Endodermal cell (in vitro differentiated cells): ENCODE measurements at places on chromosomes 16 and 17. TPM values are rescaled to one million over a fixed set of nuclear protein-coding genes. Genes with fewer than 3 reads are reported as not detected.

HNF1B gene
- total RNA-seq, result 34.1 to 44.6 TPM (median 42.7 TPM) in 3 replicates

GRCh38 chr17:34167354-34167753 lies 87.7 kb upstream of the CCL2 start:
- DNase-seq, result no peak

- DNase-seq, result no peak
Measured at GRCh38 chr16:24728891-24729242, 584 bp upstream of the TNRC6A start.

GRCh38 chr16:87305505-87306391 lies 11.4 kb downstream of the C16orf95 start:
- peak; percentile 88 for DNase-seq

GRCh38 chr16:87921236-87921773 lies 15.0 kb downstream of the CA5A start:
- no peak for DNase-seq

- peak; percentile 55 for DNase-seq
Measured at GRCh38 chr17:11487469-11487868, 110.8 kb upstream of the DNAH9 start.

DNA sequence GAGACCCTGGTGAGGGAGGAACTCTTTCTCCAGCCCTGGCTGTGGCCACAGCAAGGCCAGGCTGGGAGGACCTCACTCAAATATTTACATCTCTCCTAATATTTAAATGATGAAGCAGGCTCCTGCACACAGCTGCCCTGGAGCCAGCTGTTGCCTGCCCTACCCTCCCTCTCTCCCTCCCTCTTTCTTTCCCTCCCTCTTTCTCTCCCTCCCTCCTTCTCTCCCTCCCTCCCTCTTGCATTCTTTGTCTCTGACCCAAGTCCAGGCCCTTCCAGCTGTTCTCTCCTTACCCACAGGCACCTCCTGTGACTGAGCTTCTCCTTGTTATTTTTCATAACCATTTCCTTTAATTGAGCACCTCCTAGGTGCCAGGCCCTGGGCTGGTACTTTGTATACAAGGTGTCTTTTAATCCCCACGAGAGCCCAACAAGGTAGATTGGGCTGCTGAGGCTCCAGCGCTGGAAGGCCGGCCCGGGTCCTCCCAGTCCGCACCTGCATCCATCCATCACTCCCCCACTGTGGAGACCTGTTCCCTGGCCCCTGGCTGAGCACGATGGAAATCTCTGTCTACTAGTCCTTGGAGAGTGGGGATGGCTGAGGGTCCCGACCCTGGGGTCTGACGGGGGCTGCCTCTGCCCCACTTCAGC lies 242.3 kb downstream of the SEC14L1 start:
- no peak for DNase-seq

- peak; percentile 100 for DNase-seq
Measured at GRCh38 chr17:43530288-43531081, 15.7 kb downstream of the ETV4 start.

- no peak for DNase-seq
Measured at GRCh38 chr16:47463771-47464624, 2.9 kb downstream of the PHKB start.

GRCh38 chr17:57605675-57606105 lies 139.4 kb downstream of the CCDC182 start:
- DNase-seq, result no peak

GRCh38 chr17:3594976-3595375 lies 14.2 kb downstream of the TRPV1 start:
- no peak for DNase-seq

- DNase-seq, result no peak
Measured at GRCh38 chr17:27610304-27610677, 20.7 kb upstream of the LGALS9 start.

- DNase-seq, result peak; percentile 53
Measured at GRCh38 chr16:54425681-54426552, 139.3 kb upstream of the IRX3 start.

- no peak for DNase-seq
Measured at GRCh38 chr17:31750578-31750977, 108.5 kb downstream of the COPRS start.

DNA sequence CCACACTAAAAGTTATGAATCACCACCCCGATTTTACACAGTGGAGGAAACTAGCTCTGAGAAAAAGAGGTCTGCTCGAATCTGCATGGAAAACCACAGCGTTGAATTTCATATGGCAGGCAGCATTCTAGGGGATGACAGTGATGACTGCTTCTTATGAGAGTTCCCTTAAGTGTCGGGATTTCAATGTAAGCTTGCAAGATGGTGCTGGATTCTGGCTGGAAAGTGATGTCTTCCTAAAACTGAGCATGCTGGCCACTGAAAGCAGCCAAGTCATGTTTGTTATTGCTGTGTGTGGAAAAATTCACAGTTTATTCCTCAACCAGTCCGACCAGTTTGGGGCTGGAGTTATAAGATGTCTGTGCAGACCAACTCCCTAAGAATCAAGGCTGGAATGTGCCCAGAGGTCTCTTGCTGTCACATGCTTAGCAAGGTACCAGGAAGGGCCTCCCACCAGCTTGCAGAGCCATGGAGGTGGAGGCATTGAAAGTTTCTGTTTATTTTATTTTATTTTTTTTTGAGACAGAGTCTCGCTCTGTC lies 37.2 kb upstream of the GAN start:
- DNase-seq, result no peak

CCL8 gene
- total RNA-seq, result not detected in 3 replicates

TMEM220 gene
- total RNA-seq, result 6.9 and 10.9 TPM in 2 replicates

TBX6 gene
- 6.3 to 10.3 TPM (median 7.2 TPM) in 3 replicates for total RNA-seq

GRCh38 chr16:17273142-17273561 lies 197.6 kb downstream of the XYLT1 start:
- no peak for DNase-seq

PSMC3IP gene
- total RNA-seq, result 26.7 and 27.8 TPM in 2 replicates

- DNase-seq, result no peak
Measured at GRCh38 chr17:64275016-64275415, 12.0 kb upstream of the TEX2 start.

DNA sequence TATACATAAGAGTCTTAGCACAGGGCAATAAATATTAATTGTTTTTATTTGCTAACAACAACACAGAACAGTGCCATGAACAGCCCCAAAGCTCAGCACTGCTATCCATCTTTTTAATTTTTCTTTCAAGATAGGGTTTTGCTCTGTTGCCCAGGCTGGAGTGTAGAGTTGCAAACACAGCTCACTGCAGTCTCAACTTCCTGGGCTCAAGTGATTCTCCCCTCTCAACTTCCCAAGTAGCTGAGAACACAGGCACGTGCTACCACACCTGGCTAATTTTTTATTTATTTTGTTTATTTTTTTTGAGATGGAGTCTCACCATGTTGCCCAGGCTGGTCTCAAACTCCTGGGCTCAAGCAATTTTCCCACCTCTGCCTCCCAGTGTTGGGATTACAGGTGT lies 47.6 kb upstream of the AKAP1 start:
- no peak for DNase-seq

DNA sequence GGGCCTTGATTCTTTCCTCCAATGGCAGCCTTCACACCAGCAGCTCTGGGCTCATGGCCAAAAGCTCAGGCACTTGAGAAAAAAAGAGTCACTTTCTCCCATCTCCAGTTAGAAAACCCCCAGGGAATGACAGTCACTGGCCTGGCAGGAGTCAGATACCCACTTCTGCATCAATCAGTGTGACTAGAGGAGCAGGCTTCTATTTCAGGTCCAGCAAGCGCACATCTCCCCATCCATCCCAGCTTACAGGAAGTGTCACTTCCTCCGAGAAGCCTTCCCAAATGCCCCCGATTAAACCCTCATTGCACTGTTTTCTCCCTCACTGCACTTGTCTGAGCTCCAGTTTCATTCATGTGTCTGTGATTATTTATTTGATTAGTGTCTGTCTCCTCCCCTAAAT lies 30.4 kb upstream of the CCL1 start:
- peak; percentile 29 for DNase-seq
